ENCODE measurements at places on chromosomes 3 and 15.
A peak's percentile ranks its signal among the peaks of the same experiment; 100 is the strongest.

- no peak for DNase-seq
Observed at GRCh38 chr3:124592658-124593441, 137.4 kb upstream of the UMPS start.

- peak; percentile 76 for DNase-seq
Observed at GRCh38 chr3:119663885-119664284, 3.5 kb upstream of the POPDC2 start.

GRCh38 chr3:50256978-50257890 lies 11.7 kb upstream of the SEMA3B start:
- peak; percentile 52 for DNase-seq

DNA sequence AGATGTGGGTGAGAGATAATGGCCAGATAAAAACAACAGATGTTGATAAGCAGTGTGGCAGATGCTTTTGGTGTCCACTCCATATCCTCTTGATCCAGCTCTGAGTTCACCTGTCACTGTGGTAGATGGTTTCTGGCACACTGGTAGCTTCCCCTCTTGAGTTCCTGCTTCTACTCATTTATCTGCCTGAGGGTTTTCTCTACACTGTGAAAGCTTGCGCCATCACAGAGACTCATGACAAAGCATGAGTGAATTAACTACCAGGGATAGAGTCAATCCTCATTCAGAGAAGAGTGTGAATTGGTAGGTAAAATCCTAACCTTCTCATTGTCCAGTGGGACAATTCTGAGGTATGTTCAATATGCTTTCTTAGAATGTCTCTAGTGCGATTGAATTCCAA lies 50.0 kb upstream of the ARHGEF26 start:
- DNase-seq = no peak

- DNase-seq = peak; percentile 85
Observed at GRCh38 chr3:148901987-148902791, 37.1 kb downstream of the CPA3 start.

- DNase-seq = peak; percentile 20
Observed at GRCh38 chr3:123258359-123258758, 56.6 kb downstream of the SEC22A start.

Data from EH (cell line).